ENCODE measurements at places on chromosomes 1 and 21. TPM values are rescaled to one million over a fixed set of nuclear protein-coding genes. Genes with fewer than 3 reads are reported as not detected.

DNA sequence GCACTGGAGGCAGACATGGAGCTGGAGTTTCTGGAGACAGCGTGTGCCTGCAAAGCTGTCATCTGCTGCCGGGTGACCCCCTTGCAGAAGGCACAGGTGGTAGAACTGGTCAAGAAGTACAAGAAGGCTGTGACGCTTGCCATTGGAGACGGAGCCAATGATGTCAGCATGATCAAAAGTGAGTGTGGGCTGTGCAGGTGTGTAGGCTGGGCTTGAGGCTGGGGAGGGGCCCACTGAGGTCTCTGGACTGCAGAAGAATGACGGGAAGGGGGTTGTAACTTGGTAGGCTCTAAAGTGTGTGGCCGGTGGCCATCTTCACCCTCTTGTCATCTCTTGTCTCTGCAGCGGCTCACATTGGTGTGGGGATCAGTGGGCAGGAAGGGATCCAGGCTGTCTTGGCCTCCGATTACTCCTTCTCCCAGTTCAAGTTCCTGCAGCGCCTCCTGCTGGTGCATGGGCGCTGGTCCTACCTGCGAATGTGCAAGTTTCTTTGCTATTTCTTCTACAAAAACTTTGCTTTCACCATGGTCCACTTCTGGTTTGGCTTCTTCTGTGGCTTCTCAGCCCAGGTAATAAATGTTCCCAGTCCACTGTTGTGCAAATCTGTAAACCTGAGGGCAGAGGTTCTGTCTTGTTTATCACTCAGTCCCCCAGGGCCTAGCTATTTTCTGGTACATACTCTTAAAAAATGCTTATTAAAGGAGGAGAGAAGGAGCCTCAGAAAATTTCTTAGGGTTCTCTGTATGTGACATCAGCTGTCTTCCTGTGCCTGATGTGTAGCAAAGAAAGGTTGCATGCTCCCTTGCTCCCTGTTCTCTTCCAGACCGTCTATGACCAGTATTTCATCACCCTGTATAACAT, 19.9 kb downstream of the ATP8B2 start:
- peak; percentile 35 for DNase-seq

- peak; percentile 77 for DNase-seq
Observed at GRCh38 chr1:91763252-91763651, 122.7 kb downstream of the TGFBR3 start.

DNA sequence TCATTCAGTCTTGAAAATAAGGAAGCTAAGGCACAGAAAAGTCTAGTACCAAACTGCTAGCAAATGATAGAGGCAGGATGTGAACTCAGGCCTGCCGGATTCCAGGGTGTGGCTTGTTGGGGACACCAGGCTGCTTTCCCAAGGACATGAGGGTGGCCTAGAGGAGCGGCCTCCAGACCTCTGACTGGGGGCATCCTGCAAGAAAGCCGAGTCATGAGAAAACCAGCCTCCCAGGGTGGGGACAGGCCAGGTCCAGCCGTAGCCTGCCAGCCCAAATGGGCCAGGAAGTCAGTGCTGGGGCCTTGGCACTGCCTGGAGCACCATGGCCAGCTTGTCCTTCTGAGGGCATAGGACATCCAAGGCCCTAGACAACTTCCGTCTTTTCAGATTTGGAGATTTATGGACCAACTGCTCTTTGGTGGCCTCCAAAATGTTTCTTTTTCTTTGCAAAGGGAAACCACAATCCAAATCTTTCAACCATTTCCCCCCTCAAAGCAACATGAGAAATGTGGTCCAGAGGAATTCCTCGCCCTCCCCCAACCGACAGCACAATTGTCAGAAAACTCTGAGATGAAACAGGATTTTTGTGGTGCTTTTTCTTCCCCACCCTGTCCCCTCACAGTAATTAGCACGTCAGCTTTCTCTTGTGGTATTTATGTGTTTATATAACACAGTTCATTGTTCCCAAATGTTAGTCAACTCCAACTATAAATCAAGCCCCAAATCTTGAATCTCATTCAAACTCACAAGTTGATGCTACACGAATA, 212.3 kb downstream of the KAZN start:
- no peak for DNase-seq

DNA sequence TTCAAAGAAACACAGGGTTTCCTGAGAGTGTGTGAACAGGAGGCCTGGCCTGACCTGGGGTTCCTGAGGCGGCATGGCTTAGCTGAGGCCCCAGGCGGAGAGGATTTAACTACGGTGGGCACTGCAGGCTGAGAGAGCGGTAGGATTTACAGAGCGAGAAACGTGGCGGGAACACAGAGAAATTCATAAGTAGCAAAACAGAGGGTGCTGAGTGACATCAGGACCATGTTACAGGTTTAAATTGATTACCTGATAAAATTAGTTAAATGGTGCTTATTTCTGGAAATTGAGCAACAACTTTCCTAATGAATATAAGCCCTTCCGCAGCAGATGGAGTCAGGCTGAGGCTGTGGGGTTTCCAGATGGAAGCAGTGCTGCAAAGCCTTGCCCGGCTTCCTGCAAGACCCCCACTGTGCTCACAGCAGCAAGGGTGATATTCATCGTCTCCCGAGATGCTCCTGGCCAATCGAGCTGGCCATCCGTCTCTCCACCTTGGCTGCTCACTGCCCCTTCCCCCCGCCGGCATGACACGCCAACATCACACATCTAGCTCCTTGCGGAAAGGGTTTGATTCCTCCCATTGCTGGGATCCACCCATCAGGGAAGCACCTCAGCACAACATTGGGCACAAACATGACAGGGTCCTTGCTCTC, 69.4 kb upstream of the MORC3 start:
- no peak for DNase-seq

- peak; percentile 58 for DNase-seq
Observed at GRCh38 chr1:221696027-221696426, 45.9 kb downstream of the DUSP10 start.

DNA sequence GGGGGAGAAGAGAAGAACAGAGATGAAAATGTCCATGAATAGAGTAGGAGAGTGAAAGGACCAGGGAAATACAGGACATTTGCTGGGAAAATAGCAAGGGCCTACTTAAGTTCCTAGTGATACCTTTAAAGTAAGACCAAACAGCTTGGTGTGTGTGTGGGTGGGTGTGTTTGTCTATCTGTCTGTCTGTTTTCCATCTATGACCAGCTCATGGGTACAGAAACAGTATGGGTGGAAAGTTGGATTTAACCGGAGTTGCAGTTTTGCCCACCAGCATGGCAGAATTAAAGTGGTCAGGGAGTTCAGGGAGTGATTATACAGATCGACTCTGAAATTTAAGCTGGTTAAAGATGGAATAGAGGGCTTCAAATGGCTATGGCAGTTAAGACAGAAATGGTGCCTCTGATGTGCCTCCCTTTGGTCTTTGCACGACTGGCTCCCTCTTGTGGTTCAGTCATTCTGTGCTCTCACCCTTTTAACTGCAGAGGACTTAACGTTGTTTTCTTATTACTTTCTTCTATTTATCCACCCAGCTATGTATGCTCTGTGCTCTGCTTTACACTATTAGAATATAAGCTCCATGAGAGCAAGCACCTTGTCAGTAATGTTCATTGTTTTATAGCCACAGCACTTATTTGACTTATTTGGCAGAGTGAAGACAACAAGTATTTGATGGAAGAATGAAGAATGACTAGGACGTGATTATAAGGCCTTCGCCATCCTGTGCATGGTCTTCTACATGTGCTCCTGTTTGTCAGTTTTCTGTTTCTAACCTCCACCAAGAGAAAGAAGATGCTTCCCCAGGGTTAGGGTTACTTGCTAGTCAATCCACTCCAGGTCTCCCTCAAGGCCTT, 72.7 kb upstream of the AK4 start:
- DNase-seq, result peak; percentile 67

GRCh38 chr1:155760751-155761475, 72.0 kb downstream of the DAP3 start:
- DNase-seq, result no peak

GRCh38 chr1:82264802-82265201, 464.1 kb downstream of the ADGRL2 start:
- DNase-seq, result no peak

- DNase-seq, result no peak
Observed at GRCh38 chr1:198959676-198960075, 320.8 kb downstream of the PTPRC start.

- peak; percentile 11 for DNase-seq
Observed at GRCh38 chr1:48853006-48853405, 76.3 kb upstream of the BEND5 start.

DNA sequence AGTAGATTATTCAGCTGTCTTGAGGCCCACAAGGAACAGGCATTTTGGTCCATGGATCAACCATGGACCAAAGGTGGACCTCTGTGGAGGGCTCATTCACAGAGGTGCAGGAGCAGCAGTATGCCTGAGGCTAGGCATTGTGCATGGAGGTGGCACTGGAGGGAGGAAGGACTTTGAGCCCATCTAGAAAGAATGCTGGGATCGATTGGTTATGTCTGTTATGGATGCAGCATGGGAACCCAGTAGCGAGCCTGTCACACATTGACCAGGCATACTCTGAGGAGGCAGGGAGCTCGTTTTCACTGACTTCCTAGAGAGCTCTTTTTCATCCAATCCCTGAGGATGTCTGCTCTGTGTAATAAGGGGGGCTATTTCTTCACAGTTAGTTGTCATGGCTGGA, 75.5 kb downstream of the KCNN3 start:
- DNase-seq, result no peak

GRCh38 chr1:33327587-33328325, 6.9 kb upstream of the A3GALT2 start:
- peak; percentile 99 for DNase-seq

GRCh38 chr1:92922356-92923035, 38.8 kb downstream of the DIPK1A start:
- no peak for DNase-seq

GRCh38 chr1:151166505-151166956, 587 bp downstream of the SCNM1 start:
- DNase-seq, result peak; percentile 73

- peak; percentile 11 for DNase-seq
Observed at GRCh38 chr1:160167580-160167979, 16.2 kb downstream of the ATP1A4 start.

DNA sequence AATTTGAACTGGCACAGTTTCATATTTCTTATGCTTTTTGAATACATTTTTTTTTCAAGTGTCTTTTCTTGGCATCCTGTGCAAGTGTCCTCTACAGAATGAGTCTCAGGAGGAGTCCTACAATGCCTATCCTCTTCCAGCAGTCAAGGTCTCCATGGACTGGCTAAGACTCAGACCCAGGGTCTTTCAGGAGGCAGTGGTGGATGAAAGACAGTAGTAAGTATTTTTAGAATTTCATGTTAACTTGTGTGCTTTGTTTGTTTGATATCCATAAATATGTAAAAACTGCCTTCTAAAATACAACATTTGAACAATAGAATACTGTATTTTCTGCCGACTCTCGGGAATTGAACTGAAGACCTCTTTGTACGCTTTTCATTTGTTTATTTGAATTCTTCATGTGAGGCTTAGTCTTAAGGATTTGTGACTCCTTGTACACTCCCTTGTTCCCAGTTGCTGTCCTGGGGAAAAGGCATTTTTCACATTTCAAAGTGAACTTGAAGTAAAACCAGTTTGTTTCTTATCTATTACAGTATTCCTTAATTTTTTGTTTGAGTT, 56.6 kb downstream of the NCF2 start:
- DNase-seq, result no peak

DNA sequence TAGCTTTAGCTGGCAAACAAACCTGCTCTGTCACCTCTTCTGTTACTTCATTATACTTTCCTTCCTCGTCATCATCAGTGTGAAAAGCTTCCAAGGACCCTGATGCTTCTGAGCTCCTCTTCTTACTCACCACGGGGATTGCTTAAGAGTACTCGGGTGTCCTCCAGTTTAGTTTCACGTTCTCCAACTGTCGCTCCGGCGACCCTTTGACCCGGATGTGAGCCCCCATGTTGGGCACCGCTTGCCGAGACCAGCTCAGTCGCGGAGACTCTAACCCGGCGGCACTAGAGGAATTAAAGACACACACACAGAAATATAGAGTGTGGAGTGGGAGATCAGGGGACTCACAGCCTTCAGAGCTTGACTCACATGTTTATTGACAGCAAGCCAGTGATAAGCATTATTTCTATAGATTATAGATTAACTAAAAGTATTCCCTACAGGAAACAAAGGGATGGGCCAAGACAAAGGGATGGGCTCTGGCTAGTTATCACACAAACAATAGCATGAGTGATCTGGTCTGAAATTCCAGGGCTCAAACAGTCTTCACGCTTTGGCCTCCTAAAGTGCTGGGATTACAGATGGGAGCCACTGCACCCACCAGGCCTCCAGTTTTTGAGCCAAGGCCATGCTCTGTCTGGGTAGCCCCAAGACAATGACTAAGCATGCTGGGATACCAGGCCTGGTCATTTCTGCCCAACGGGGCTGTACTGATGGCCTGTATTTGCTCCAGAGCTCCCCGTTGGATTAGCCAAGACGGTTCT, 30.1 kb upstream of the ENO1 start:
- no peak for DNase-seq

GRCh38 chr1:152836870-152837269, 5.8 kb upstream of the LCE6A start:
- DNase-seq, result no peak

Gene GPR52
- 0.90 TPM for total RNA-seq

Gene PEX10
- 19.7 TPM for total RNA-seq

Gene GAS5
- total RNA-seq, result 450 TPM

Gene ADAMTS4
- 0.72 TPM for total RNA-seq

Gene RGS1
- not detected for total RNA-seq

Gene MTMR11
- 1.7 TPM for total RNA-seq

Gene NCAM2
- 5.0 TPM for total RNA-seq

Gene CD101
- not detected for total RNA-seq

Data from IMR-90 (cell line).